Osteoblast (primary cell): ENCODE measurements at places on chromosomes 6 and 20. TPM values are rescaled to one million over a fixed set of nuclear protein-coding genes. Genes with fewer than 3 reads are reported as not detected.

GPR6 gene
- total RNA-seq: not detected in 2 replicates

DLL1 gene
- total RNA-seq: 0.29 and 0.36 TPM in 2 replicates

BTNL2 gene
- not detected in 2 replicates for total RNA-seq

- DNase-seq: peak; percentile 42
These were observed 35.7 kb upstream of the CD93 start for GRCh38 chr20:23121751-23122320.

GRCh38 chr20:50112512-50113419 lies at the start of gene UBE2V1:
Gene UBE2V1, minus strand, starts transcription at chr20:50113150. Its CDS starts 22 bp downstream, at chr20:50113128.
- peak; percentile 98 for DNase-seq

DNA sequence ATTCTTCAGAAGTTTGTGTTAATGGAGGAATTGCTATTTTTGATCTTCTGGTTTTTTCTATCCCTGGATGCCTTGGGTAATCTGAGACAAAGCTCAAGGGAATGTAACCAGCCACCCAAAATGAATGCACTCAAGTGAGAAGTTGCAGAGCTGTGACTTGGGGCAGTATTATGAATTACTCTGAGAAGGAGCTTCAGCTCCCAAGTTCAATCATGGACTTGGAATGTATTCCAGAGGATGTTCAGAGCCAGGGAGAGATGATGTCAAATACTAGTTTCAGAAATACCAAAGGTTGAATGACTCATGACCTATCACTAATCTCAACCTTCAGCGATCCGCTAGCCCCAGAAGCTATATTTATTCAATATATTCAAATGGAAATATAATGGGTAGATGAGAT lies 375.2 kb upstream of the PLCB4 start:
- DNase-seq: peak; percentile 57

DNA sequence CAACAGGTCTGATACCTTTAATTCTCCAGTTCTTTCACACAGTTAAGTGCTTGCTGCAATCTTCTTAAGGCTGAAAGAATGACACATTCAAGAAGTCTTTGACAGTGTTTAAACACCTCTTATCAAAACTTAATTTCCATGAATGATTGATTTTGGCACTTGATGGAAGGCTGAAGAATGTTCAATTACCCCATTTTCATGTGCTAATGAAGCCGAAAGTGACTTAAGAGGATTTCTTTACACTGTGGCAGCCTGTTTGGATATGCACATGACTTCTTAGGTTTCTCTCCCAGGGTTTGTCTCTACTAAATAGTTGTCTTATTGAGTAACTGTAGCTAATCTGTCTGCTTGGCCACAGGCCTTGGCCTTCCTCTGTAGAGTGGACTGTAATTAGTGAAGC lies 81.1 kb upstream of the PRDM1 start:
- no peak for DNase-seq

EDN3 gene
- total RNA-seq: not detected in 2 replicates

- no peak for DNase-seq
These were observed 74.3 kb downstream of the NCOA7 start for GRCh38 chr6:125865015-125865414.

- DNase-seq: peak; percentile 36
These were observed 123.7 kb upstream of the BTN3A2 start for GRCh38 chr6:26241033-26241895.

GRCh38 chr6:19394051-19394450 lies 443.1 kb upstream of the ID4 start:
- DNase-seq: no peak

DNA sequence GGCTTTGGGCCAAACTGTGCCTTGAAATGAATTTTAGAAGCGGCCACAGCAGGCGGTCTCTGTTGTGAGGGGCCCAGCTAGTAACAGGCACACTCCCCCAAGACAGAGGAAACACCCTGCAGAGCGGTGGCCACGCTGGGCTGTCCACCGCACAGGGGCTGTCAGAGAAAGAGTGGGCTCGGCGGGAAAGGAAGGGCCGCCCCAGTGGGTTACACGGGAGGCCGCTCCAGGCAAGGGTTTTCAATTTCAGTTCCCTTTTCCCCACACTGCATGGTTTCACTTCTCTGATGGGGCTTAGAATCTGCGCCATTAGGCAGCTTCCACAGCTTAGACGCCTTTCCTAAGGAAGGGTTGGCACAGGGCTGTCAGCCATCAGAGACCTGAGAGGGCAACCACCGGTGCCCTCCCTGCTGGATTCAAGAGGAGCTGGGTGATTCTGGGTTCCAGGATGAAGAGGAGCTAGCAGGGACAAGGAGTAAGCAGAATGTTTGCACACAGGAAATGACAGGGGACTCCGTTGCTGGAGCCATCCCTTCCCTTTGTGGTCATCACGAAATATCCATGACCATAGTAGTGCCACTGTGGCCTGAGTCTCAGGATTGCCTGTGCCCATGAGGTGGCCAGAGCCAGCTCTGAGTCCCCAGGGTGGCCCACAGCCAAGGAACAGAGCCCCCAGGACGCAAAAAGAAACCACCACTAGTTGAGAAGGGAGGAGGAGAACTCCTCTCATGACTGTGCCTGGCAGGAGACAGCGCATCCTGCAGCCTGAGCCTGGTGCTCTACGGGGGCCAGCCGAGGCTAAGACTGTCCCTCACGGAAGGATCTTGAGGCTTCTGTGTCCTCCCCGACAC lies 282.7 kb downstream of the NRN1 start:
- no peak for DNase-seq

DNA sequence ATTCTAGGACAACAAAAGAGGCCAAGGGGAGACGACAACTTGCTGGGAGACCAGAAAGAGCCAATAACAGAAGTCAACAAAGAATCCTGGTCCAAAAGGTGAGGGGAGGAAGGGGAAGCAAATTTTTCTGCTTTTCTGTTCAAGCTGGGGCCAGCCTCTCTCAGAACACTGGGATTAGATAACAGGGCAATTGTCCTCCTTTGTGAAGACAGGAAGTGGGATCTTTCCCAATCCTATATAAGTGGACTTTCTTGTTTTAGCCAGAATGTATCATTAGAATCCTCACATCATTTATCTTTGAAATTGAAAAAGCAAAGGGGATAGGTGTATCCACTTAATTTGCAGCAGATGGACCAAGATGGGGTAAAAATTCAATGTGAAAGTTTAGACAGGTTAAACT lies 101.2 kb upstream of the COL21A1 start:
- DNase-seq: no peak

- DNase-seq: no peak
These were observed 1240.8 kb upstream of the ADGRB3 start for GRCh38 chr6:67394254-67394653.

EYS gene
- total RNA-seq: under 0.01 TPM in 2 replicates

GRCh38 chr6:166157930-166158617 lies 9.6 kb downstream of the TBXT start:
- DNase-seq: peak; percentile 38

GRCh38 chr6:30093951-30094661 lies 18.5 kb upstream of the RNF39 start:
- no peak for DNase-seq

GRCh38 chr6:159964046-159964445 lies 4.8 kb upstream of the IGF2R start:
- no peak for DNase-seq

- DNase-seq: no peak
These were observed 39.3 kb upstream of the LOC128125822 start for GRCh38 chr6:63533026-63533425.

DNA sequence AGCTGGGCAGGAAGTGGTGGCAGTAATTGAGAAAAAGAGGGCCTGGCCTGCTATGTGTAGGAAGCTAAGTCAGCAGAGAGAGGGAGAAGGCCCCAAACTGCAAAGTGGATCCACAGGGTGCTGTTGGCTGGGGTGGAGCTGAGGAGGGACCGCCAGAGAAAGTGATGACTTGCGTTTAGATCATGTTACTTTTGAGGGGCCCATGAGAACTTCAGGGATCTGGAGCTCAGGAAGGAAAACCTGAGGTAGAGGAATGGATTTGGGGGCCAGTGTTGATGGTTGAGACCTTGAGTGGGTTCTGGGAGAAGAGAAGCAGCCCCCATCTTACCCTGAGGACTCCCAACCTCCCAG lies 155.5 kb downstream of the MRPL14 start:
- DNase-seq: no peak

- no peak for DNase-seq
These were observed 318.5 kb upstream of the JARID2 start for GRCh38 chr6:14927398-14927797.

HCRTR2 gene
- total RNA-seq: under 0.01 TPM in 1 of 2 replicates, not detected in the other

NR2E1 gene
- total RNA-seq: not detected in 2 replicates

KCNK15 gene
- 81.3 and 121 TPM in 2 replicates for total RNA-seq

RPS18 gene
- 1,994 and 2,278 TPM in 2 replicates for total RNA-seq

LHFPL5 gene
- not detected in 2 replicates for total RNA-seq

BPIFA3 gene
- not detected in 2 replicates for total RNA-seq

DNA sequence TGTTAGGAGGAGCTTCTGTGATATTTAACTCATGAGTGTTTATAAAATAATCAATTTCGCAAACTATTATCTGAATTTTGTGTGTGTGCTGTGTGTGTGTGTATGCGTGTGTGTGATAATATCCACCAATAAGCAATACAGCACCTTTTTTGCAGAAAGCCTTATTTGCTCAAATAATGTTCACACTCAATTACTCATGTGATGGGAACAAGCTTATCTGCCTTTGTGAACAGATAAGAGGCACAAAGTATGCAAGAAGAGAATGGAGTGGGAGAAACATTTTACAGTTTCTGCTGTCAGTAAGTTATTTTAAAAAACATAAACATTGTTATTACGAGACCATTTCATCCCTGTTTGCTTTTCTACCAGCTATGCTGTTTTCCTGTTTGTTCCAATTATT lies 36.7 kb upstream of the PTPRK start:
- no peak for DNase-seq

GRCh38 chr6:43668151-43669028 lies 19.2 kb downstream of the MRPS18A start:
- peak; percentile 92 for DNase-seq

ENPP3 gene
- total RNA-seq: under 0.01 TPM in 1 of 2 replicates, not detected in the other

DNA sequence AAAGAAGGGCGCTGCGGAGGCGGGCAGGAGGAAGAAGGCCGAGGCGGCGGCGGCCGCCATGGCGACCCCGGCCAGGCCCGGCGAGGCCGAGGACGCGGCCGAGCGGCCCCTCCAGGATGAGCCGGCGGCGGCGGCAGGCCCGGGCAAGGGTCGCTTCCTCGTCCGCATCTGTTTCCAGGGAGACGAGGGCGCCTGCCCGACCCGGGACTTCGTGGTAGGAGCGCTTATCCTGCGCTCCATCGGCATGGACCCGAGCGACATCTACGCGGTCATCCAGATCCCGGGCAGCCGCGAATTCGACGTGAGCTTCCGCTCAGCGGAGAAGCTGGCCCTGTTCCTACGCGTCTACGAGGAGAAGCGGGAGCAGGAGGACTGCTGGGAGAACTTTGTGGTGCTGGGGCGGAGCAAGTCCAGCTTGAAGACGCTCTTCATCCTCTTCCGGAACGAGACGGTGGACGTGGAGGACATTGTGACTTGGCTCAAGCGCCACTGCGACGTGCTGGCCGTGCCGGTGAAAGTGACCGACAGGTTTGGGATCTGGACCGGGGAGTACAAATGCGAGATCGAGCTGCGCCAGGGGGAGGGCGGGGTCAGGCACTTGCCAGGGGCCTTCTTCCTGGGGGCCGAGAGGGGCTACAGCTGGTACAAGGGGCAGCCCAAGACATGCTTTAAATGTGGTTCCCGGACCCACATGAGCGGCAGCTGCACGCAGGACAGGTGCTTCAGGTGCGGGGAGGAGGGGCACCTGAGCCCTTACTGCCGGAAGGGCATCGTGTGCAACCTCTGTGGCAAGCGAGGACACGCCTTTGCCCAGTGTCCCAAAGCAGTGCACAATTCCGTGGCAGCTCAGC lies 780 bp downstream of the ZCCHC3 start:
- peak; percentile 96 for DNase-seq

DNA sequence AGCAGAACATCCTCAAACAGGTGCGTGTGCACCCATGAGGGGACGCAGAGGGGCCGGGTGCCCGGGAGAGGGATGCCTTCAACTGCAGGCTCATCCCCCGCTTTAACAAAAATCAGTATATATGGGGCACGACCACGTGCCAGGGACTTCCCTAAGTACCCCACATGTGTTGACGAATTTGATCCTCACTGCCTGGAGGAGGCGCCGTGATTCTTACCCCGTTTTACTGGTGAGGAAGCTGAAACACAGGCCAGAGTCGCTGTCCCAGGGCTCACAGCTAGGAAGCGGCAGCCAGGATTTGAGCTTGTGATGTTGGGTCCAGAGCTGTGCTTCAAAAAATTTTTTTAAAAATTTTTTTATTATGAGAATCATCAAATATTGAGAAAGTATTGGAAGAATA lies 44.8 kb downstream of the ITPR3 start:
- no peak for DNase-seq

- no peak for DNase-seq
These were observed 209.8 kb downstream of the HIVEP2 start for GRCh38 chr6:142735204-142735603.

GRCh38 chr20:40650707-40651106 lies 38.3 kb downstream of the MAFB start:
- no peak for DNase-seq

SF3B5 gene
- total RNA-seq: 67.5 and 78.9 TPM in 2 replicates

- DNase-seq: no peak
These were observed 573.0 kb downstream of the CD109 start for GRCh38 chr6:74268815-74269599.

RGS17 gene
- 1.4 and 1.8 TPM in 2 replicates for total RNA-seq

- peak; percentile 48 for DNase-seq
These were observed 127.0 kb downstream of the CEBPB start for GRCh38 chr20:50317609-50318008.

DNA sequence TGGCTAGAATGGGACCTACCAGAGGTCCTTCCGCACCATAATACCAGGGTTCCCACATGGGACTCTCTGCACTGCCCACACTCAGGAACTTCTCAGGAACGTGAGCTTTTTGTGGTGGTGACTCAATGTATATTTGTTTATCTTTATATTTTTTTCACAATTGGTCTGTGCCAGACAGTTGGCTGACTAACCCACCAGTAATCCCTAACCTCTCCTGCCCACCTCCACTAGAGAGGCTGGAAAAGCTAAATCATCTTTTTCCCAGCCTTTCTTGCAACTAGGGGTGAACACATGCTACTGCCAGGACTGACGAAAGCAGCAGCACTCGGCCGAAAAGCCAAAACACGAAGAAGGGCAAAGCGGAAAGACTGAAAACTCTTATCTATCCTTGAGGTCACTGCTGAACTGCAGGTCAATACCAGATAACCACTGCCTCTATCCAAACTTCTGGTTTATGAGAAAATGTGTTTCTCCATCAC lies 112.9 kb downstream of the TRERF1 start:
- peak; percentile 97 for DNase-seq

GRCh38 chr6:111918825-111919224 lies 45.6 kb upstream of the FYN start:
- peak; percentile 94 for DNase-seq

- DNase-seq: no peak
These were observed 214.2 kb upstream of the PCSK2 start for GRCh38 chr20:17012546-17013226.
